Omental fat pad (tissue), 4 donors: ENCODE measurements at places on chromosomes 5 and 9.

DNA sequence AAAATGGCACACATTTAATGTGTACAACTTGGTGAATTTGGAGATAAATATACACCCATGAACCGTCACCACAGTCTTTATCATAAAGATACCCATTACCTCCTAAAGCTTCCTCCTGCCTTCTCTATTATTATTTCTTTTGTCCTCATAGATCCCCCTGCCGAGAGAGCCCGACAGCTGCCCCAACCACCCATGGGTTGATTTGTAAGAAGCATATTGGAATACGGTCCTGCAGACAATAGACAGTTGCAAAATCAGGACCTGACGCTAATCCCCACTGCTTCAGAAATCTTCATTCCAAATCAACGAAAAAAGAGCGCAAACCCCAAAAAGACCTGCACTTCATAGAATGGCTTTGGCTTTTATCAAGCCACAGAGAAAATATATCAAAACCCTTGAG is 697.5 kb downstream of the SEMA5A start:
- DNase-seq = no peak

DNA sequence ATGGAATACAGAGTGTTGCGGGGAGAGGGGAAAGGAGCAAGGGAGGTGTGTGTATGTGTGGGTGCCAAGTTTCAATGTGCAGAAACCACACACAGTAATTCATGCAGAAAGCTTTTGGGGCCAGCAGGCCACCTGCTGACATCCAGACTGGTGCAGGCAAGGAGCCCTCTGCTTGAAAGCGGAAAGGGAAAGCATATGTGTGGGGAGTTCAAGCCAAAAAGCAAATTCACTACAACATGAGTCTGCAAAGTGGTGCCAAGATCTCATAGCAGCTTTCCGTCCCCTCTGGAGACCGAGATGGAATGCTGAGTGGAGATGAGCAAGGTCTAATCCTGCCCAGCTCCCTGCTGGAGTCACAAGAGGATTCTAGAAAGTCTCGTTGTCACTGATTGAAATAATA is 159.7 kb upstream of the VLDLR start:
- no peak for DNase-seq

GRCh38 chr9:97299809-97300414 is 7.5 kb upstream of the CCDC180 start:
- no peak for DNase-seq

DNA sequence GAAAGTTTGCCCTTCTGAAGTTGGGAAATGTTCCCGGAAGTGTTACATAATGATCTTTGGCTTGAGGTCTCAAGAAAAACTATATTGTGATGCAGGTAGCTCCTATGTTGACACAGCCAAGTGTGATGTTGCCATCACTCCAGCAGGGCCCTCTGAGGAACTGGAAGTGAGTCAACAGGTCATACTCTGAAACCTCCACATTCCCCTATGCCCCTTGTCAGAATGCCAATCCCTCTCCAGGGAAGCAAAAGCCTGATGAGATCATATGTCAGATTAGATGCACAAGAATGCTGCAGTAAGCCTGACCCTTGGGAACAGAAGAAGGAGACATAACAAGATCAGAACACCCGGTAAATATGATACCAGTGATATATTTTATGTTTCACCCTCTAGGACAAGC is 66.8 kb upstream of the ITGA2 start:
- no peak for DNase-seq

DNA sequence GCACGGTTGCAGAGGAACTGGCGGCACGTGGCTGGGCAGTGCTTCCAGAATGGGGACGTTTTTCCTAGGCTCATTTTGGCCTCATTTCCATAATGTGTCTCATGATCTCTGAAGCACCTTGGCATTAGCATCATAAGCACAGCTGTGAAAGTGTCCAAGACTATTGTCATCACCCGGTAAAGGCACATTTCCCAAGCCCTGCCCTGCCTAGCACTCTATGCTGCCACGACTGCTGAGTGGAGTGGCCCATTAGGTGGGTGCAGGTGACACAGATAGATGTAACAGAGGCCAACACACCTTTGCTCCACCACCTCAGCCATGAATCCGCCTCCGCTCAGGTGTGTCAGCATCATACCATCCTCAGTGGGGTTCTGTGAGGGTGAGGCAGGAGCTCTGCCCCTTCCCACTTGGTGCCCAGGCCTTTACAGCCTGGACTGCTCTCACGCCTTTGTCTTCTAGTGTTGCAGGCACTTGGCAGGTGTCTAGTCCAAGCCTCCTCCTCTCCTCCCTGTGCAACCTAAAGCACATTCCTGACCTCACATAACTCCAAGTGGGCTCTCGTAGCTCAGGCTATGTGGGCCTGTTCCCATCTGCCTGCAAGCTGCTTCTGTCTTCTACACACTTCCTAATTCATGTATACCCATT is 213.0 kb downstream of the FSTL4 start:
- no peak for DNase-seq

GRCh38 chr5:32522429-32523143 is 62.8 kb upstream of the SUB1 start:
- DNase-seq = no peak

GRCh38 chr5:67100301-67100700 is 96.3 kb downstream of the CD180 start:
- no peak for DNase-seq
